ENCODE measurements at places on chromosomes 1 and 21. TPM values are rescaled to one million over a fixed set of nuclear protein-coding genes. Genes with fewer than 3 reads are reported as not detected.

Gene HES2
- not detected for total RNA-seq

Gene LIPI
- not detected for total RNA-seq

Gene HSD3B1
- total RNA-seq = not detected

Gene BRINP2
- total RNA-seq = 0.62 TPM

Gene CFH
- 71.2 TPM for total RNA-seq

Gene CA6
- total RNA-seq = not detected

- no peak for ATAC-seq
These were observed 80.2 kb downstream of the MAST2 start for GRCh38 chr1:45883658-45884057.

DNA sequence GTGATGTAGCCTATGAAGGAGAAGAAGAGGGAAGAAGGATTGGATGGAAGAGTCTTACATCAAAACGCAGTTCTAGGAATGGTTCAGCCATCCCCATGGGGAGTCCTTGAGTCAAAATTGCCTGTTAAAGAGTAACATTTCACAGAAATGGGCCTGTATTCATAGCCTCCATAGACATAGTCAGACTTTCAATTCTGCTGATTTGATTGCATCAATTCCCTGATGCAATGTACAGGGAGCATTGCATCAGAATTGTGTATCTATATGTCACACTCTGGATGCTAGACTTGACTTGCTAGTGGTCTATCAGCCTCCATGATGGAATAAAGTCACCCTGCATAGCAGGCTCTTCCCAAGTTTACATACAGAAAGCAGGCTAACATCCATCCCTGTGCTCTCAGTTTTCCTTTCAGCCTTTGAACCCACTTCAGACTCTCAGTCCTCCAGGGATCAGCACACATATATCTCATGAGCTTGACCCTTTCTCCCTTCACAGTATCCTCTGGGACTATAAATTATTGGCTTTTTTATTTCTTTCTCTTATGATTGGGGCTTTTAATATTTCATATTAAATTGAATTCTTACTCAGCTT lies 1111.7 kb upstream of the B3GALT2 start:
- no peak for ATAC-seq

GRCh38 chr1:64940025-64940424 lies 26.3 kb downstream of the JAK1 start:
- no peak for ATAC-seq

GRCh38 chr1:201828217-201828819 lies 639 bp upstream of the IPO9 start:
- no peak for ATAC-seq

GRCh38 chr1:234731569-234732085 lies 121.6 kb upstream of the IRF2BP2 start:
- ATAC-seq = peak; percentile 50

- ATAC-seq = no peak
These were observed 30.0 kb upstream of the SSX2IP start for GRCh38 chr1:84720221-84720780.

- no peak for ATAC-seq
These were observed 11.0 kb upstream of the ZFP69B start for GRCh38 chr1:40439247-40439646.

DNA sequence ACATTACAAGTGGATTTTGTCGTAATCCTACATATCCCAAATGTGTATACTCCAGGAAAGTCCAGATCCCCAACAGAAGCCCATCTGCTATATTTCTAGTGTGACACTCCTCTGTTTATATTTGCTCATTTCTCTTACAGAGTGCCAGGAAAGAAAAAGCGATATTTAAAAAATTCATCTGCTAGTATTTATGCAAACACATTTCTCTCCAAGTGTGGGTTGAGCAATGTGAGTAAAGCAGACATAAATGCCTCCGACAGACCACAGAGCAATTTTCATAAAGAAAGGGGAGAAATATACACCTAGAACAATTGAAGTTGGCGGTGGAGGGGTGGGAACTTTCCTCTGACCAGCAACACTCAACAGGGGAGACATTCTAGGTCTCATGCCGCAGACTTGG lies 22.2 kb upstream of the RAP1A start:
- ATAC-seq = peak; percentile 7

DNA sequence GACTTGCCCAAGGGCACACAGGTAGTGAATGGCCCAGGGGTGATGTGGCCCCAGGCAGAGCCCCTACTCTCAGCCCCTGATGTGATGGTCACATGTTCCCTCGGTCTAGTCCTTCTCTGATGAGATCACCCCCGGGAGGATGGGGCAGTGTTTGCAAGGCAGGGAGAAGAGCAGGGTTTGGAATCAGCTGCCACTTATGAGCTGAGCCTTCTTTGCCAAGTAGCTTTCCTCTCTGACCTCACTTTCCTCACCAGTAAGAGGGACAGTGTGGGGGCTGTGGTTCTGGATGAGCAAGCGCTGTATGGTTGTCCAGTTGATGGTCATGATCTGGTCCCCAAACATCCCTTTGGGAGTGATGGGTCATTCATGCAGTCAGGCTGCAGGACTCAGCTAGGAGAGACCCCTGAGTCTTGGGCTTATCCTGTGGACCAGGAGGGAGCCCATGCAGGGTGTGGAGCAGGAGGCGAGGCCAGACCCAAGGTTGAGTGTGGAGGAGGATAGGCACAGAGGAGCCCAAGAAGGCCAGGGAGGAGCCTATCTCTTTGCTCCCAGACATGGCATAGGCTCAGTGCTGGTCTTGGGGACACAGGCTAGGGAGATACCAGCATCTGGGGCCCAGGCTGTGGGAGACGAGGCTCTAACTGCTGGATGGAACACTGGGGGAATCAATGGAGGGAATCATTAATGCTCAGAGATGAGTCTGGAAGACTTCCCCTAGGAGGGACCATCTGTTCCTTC lies 15.9 kb upstream of the PEAR1 start:
- no peak for ATAC-seq

GRCh38 chr21:38987633-38988508 lies 182.1 kb downstream of the ETS2 start:
- no peak for ATAC-seq

DNA sequence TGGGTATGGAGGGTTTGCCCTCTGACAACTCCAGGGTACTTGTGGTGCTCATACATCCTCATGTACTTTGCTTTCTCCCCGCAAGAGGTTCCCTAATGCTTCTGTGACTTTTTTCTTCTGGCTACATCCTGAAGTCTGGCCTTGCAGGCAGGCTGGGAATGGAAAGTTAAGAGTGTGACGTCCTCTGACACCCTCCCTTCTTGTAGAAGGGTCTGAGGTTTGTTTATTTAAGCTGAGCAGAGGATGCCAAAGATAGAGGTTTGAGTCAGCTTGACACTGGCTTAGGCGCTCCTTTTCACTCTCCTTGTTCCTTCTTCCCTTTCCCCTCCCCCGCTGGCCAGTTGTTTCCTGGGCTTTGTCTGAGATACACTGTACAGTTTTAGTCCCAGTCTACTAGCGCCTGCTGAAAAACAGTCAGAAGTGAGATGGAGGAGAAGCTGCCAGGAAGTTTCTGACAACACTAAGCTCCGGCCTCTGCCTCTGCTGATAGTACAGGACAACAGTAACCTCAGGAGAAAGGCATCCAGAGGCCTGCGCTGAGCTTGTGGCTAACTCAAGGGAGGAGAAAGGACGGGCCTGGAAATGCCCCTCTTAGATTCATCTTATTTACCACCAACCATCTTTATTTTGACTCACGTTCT lies at the start of gene MACF1:
TSS of gene MACF1 (plus strand) at position 255 of the 641 bp plus-strand sequence. CDS start at position 583, 328 bp downstream.
- peak; percentile 89 for ATAC-seq

DNA sequence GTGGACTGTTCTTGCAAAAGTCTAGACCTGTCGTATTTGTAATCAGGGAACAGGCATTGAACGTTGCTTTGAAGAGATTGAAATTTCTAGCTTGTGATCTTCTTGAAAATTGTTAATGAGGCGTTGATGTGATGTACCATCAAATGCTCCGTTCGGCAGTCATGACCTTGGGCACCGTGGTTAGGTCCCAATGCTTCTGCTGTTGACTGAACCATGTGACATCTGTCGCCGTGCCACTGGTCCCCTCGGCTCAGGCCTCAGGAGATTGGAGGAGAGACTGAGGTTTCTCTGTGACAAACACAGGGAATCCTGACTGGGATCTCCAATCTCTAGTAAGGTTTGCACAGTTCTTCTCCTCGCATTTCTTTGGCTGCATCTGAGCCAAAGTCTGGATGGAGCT lies 18.1 kb upstream of the KCNAB2 start:
- no peak for ATAC-seq

DNA sequence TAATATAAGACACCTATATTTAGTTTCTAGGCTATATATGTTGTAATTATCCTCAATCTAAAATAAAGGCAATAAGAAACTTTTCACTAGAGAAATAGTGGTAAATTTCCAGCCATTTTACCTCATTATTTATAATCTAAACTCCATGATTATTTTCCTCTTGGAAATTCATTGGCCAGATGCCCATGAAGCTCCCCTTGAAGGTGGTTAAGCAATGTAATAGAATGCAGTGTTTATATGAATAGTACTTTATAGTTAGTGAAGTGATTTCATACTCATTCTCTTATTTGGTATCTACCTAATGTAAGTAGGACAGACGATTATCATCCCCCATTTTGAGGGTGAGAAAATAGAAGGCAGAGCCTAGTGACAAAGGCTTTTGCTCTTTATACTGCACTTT lies 26.5 kb downstream of the NFYC start:
- ATAC-seq = no peak

GRCh38 chr1:209767706-209768105 lies 11.9 kb downstream of the TRAF3IP3 start:
- no peak for ATAC-seq

DNA sequence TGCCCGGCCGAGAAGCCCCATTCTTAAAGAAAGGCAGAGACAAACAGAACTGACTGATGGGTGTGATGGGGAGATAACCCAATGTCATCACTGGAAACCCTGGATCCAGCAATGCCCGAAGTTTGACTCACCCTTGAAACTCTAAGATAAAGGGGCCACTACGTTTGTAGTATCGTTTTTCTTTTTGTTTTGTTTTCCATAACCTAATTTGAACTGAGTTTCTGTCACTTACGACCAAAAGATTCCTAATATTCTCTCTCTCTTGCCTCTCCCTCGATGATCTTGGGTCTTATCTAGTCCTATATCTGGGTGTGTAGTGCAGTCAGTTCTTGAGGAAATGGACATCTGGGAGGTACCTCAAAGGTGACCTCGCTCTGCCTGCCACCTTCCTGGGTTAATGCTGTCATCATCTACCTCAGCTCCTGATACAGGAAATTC lies 57.8 kb upstream of the ID3 start:
- ATAC-seq = no peak

Data from gastroesophageal sphincter (tissue), 4 donors.